ENCODE measurements at places on chromosomes 6 and 20. TPM values are rescaled to one million over a fixed set of nuclear protein-coding genes. Genes with fewer than 3 reads are reported as not detected.

DNA sequence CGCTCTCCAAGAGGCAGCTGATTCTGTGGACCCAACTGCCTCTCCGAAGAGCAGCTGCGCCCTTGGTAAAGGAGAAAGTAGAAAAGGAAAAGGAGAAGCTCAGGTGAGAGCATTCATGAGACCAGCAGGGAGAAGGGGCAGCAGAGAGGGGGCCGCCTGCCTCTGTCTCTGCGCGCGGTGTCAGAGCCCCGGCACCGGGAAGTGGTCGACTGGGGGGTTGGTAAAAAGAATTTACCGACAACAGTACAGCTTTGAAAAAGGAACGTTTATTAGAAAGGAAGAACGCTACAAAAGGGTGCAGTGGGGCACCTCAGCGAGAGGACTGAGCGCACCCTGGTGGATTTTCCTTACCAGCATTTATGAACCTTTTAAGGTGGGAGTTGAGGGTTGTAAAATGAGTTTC is 61.9 kb downstream of the GPR6 start:
- DNase-seq, result no peak

GRCh38 chr6:36320475-36320874 is 16.2 kb downstream of the BNIP5 start:
- DNase-seq, result no peak

DNA sequence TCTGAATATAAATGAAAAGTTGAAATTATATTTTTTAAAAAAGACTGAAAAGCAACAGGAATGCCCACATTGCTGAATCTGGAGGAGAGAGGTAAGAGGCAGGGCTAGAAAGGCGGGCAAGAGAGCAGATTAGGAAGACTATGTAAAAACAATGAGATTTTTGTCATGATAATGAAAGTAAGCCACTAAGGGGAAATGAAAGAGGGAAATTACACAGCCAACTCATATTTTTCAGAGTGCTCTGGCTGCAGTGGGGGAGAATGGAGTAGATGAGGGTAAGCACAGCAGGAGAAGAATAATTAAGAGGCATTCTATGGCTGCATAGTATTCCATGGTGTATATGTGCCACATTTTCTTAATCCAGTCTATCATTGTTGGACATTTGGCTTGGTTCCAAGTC is 281.9 kb downstream of the PKHD1 start:
- no peak for DNase-seq

DNA sequence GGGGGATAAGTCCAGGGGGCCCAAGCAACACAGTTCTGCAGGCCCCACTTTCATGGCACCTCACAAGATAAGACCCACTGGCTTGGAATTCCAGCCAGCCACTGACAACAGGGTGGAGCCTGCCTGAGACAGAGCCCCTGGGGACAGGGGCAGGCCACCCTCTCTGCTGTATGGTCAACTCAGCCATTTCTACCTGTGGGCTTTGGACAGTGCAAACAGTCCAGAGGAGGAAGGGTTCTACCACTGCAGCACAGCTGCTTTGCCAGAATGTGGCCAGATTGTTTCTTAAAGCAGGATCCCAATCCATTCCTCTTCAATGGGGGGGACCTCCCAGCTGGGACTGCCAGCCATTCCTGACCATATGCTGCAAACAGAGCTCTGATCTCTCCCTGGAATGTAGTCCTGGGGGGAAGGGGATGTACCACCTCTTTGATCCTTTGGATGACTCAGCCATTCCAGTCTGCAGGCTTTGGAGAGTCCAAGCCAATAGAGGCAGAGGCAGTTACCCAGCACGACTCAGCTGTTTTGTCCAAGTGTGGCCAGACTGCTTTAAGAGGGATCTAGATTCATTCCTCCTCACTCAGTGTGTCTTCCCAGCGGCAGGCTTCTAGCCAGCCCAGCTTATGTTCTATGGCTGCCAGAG is 842.2 kb downstream of the EPHA7 start:
- DNase-seq, result no peak

DNA sequence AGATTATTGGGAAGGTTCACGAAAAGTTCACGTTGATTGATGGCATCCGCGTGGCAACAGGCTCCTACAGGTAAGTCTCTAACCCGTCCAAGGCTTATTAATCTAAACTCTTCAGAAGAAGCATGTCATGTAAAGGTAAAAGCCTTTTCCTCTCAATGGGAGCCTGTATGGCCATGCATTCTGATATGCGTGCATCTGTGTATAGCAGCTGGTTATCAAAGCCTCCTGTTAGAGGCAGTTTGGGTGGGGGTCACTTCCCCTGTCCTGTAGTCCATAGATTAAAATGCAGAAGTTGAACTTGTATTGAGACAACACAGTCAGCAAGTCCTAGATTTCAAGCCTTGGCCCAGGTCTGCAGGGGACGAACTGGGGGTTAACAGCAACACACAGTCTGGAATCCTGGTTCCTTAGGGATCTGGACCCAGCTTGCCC is 14.2 kb upstream of the DHX35 start:
- DNase-seq, result no peak

GRCh38 chr6:44004625-44005506 is 122.4 kb downstream of the MRPL14 start:
- DNase-seq, result peak; percentile 76

DNA sequence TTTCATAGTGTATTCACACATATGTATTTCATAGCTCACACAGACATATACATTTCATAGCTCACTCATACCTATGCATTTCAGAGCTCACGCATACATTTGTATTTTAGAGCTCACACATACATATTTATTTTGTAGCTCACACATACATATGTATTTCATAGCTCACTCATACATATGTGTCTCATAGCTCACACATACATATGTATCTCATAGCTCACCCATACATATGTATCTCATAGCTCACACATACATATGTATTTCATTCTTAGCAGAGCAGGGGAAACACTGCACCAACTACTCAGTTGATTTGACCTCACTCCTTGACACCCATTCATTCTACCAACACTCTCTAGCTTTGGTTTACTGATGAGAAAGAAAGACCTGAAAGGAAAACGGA is 713.6 kb downstream of the QKI start:
- DNase-seq, result no peak

DNA sequence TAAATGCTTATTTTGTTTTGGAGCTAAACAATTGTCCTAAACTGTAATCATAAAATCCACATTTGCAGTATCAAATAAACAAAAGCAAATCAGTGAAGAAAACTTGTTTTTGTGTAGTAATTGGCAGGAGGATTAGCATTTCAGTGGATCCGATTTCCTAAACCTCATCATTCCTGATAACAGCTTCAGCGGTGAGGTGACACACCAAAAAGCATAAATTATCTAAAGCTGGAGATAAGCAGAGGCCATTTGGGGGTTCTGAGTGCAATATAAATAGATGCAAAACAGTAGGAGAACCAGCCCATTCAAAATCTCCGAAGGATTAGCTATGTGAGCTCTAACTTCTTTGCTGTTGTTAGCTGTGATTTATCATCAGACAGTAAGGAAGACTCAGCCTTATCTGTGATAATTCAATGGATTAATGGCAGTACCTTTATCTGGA is 235.8 kb downstream of the EPHA7 start:
- DNase-seq, result no peak

- no peak for DNase-seq
These were observed 53.3 kb upstream of the L3MBTL3 start for GRCh38 chr6:129965096-129965495.

DNA sequence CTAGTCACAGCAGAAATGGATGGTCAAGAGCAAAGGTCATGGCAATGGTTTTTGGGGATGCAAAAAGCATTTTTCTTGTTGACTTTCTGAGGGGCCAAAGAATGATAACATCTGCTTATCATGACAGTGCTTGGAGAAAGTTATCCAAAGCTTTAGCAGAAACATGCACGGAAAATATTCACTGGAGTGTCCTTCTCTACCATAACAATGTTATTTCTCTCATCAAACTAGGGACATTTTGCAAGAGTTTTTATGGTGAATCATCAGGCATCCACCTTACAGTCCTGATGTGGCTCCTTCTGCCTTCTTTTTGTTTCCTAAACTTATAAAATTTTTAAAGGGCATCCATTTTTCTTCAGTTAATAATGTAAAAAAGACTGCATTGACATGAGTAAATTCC is 302.3 kb downstream of the HIVEP2 start:
- no peak for DNase-seq

GRCh38 chr6:152698692-152699091 is 995 bp downstream of the MYCT1 start:
- no peak for DNase-seq

DNA sequence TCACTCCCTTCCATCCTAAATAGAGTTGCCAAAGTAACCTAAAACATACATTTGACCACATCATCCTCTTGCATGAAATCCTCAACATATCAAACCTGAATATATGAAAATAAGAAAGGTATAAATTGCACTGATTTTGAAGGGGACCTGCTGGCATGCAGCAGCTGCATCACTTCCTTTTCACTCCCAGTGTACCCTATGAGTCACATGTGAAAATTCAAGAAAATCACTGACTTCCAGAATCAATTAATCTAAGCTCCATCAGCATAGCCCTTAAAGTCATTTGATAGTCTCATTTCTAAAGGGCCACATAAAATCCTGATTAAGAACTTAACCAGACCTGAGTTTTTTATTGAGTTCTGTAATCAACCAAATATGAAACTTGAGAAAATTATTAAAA is 24.3 kb downstream of the SNX14 start:
- no peak for DNase-seq

- DNase-seq, result no peak
These were observed 26.3 kb upstream of the NAA20 start for GRCh38 chr20:19990850-19991249.

- DNase-seq, result no peak
These were observed 23.3 kb downstream of the RNF144B start for GRCh38 chr6:18410412-18410811.

GRCh38 chr6:39695447-39695846 is 29.8 kb downstream of the KIF6 start:
- no peak for DNase-seq

DNA sequence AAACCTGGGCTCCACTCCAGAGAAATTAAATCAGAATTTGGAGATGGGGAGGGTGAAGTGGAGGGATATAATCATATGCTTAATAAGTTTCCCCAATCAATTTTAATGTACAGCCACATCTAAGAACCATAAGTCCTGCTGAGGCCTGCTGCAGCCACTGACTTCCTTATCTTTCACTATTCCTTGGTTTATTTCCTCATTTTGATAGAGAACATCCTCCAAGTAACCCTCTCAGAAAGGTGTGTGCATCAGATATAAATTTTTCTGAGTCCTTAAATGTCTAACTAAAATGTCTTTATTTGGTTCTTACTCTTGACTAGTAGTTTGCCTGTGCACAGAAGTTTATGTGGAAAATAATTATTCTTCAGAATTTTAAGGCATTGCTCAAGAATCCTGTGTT is 23.7 kb upstream of the SIRT5 start:
- no peak for DNase-seq

DNA sequence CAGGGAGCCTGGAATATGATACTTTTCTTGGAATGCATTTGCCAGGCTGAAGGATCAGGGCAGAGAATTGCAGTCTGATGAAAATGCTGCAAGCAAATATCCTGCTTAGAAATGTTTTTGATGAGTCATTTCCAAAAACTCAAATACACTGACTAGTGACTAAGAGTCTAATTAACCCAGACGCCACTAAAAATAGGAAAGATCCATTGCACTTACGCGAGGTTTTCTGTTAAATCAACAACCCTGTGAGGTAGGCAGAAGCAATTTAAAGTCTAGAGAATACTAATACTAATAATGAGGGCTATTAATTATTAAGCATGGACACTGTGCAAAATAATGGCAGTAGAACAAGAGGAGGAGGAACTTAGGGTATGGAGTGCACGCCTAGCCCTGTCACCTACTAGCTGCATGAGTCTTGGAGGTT is 130.1 kb upstream of the DOK5 start:
- no peak for DNase-seq

DNA sequence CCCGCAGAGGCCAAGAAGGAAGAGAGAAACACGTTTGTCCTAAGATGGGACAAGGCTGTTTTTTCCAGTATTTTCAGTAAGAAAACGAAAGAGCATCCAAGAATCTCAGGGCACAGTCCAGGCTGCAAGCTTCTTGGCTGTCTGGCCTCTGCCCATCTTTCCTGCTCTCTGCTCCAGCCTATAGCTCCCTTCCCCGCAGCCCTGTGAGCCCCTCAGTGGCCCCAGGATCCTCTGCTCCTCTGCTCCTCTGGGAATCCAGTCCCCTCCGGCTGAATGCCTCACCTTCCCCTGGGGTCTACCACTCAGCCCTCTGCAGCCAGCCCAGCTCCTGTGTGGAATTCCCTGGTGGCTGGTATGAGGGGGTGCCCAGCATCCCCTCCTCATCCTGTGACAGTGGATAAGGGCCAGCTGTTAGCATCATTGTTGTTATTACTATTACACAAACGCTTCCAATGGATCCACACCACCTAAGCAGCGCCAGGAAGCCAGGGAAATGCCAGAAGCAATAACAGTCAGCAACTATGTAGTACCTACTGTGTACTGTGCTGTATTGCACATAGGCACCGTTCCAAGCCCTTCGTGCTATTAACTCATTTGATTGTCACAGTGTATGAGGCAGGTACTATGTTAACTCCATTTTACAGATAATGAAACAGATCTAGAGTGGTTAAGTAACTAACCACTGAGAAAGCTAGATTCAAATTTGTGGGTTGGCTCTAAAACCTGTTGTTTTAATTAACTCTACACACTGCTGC is 60.3 kb upstream of the PTPN1 start:
- DNase-seq, result no peak

- no peak for DNase-seq
These were observed 84.5 kb downstream of the CHD6 start for GRCh38 chr20:41533537-41534136.

DNA sequence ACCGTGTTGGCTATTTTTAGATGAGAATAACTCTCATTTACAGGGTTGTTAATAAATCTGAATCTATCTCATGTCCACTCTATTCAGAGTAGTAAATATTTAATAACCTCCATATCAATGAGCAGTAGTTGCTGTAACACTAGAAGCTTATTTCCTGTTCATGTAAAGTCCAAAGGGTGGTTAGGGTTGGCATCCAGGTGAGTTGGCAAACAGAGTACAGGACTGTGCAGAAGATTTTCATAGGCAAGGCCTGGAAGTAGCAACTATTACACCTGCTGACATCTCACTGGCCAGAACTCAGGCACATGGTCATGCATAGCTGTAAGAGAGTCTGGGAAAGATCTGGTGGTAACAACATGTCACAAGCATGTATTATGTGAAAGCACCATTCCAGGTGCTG is 147.5 kb downstream of the PHF3 start:
- DNase-seq, result no peak

DNA sequence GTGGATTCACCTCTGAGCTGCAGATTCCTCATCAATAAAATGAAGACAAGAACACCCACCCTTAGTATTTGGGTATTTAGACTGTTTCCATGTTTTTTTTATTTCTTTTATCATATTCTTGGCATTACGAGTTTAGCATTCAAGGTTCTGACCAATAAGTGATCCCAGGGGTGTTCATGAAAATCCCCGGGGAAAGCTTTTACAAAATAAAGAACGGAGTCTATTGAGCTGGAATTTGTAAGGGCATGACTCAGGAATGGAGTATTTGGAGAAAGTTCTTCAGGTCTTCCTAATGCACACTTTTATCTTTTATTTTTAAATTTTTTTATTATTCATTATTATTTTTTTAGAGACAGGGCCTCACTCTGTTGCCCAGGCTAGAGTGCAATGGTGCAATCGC is 19.4 kb upstream of the TOX2 start:
- DNase-seq, result no peak

ATP6V1G2 gene
- 1.7 TPM for total RNA-seq

LRRC73 gene
- total RNA-seq, result 0.82 TPM

LPIN3 gene
- total RNA-seq, result 13.5 TPM

EDEM2 gene
- 15.2 TPM for total RNA-seq

HSPA12B gene
- total RNA-seq, result 6.4 TPM

TMEM217 gene
- 1.0 TPM for total RNA-seq

FABP7 gene
- total RNA-seq, result 0.51 TPM

STMND1 gene
- total RNA-seq, result not detected

PRR18 gene
- not detected for total RNA-seq

PDYN gene
- total RNA-seq, result not detected

ULBP1 gene
- total RNA-seq, result 0.21 TPM

JAG1 gene
- 23.2 TPM for total RNA-seq

TLDC2 gene
- total RNA-seq, result not detected
